Glomerular endothelial cell (primary cell): ENCODE measurements at places on chromosomes 3 and 15. TPM values are rescaled to one million over a fixed set of nuclear protein-coding genes. Genes with fewer than 3 reads are reported as not detected.

SNX4 gene
- total RNA-seq = 34.5 and 39.6 TPM in 2 replicates

- no peak for DNase-seq
These were observed 56.0 kb upstream of the PPARG start for GRCh38 chr3:12232785-12233300.

DNA sequence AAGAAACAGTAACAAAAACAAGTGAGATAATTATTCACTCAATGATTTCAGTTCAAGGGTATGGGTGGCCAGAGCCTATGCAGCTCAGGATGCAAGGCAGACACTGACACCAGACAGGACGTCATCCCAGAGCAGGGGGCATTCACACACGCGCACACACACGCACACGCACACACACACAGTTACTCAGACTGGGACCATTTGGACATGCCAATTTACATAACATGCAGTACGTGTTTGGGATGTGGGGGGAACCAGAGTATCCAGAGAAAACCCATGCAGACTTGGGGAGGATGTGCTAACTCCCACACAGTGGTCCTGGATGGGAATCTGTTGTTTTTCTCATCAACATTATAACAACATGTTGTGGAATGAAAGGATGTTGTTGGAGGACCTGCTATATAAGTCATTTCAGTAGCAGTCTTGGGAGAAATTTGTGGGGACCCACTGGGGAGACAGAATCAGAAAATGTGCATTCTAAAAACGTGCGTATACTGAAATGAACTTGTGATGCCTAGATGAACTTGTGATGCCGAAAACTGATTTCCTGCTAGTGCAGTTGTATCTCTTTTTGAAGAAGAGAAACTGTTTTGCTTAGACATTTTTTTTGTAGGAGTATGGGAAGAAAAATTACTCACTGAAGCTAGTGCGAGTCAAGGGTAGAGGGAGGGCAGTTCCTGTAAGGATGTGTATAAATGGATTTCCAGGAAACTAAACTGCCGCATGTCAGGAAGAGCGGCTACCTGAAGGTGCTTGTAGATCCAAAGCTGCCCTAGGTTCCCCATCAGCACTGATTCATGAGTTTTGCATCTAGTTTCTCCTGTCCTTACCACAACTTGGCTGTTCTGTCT lies 25.2 kb downstream of the CD200 start:
- DNase-seq = no peak

- no peak for DNase-seq
These were observed 36.9 kb downstream of the PLSCR1 start for GRCh38 chr3:146507331-146508120.
